ENCODE measurements at places on chromosomes 4 and X.

DNA sequence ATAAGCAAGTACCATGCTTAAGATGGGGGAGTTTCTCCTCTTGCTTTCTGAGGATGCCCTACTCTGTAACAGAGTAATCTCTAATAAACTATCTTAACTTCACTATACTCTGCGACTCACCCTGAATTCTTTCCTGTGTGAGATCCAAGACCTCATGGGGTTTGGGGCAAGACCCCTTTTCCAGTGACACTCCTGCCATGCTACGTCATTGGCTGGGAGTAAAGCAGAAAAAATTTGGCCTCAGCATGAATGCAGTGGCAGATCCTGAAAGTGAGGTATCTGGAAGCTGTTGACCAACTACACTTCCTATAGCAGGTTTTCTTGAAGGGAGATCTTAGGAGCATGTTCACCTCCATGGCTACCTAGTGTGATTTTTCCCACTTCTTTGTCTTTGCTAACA lies 109.1 kb upstream of the MED14 start:
- peak; percentile 46 for DNase-seq

DNA sequence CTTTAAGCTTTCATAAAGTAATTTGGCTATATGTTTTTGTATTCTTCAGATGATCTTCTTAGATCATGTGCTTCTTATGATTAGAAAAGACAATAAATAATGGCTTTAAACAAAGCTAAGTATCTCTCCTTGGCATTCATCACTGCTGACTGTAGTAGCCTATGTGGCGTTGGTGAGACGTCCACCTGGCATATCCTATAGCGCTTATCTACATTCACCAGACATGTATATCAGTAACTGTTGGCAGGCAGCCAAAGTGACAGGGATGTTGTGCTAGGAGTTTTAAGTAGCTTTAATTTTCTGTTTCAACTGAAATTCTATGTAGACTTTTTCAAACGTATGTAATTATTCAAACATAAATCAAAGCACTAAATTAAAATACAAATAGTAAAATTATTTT lies 276.4 kb downstream of the IL15 start:
- DNase-seq = no peak

DNA sequence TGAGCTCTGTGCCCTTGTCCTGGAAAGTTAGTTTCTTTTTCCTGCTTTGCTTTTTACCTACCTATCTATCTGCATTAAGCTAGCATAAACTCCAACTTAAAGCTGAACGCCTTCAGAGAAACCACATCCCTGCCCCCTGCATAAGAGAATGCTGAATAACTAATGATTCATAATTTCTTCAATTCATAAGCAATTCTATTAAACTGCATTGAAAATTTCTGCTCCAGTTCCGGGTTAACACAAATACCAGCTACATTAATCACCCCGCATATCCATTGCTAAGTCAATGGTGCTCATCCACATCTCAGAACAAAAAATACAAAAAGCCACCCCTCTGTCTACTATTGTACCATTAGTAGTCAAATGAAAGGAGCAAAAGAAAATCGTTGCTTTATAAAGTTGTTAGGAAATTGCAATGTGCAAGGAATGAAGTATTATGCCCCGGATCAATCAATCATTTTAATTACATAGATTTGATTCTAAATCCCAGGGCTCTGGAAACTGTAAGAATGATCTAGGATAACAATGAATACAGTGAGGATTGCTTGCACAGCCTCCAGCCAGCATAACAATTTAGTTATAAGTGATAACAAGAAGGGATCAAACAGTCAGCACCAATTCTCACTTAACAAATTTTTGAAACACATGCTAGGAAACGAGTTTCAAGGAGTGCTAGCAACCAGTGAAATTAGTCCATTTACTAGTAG lies 106.8 kb downstream of the ELOVL6 start:
- DNase-seq = peak; percentile 93

DNA sequence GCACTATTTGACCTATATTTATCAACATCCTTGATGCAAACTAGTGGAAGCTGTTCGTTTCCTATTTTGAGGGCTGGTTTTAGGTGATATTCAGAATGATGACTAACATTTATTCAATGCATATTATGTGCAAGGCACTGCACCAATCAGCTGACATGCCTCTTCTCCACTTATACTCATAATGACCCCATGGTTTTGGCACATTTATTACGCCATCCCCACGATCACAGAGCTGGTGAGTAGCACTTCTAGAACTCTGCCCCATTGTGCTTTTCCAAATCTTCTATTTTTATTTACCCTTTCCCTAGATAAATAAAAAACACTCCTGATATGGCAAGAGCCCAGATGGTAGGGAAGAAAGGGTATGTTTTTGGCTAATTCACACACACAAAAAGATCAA lies 13.1 kb downstream of the SCML1 start:
- no peak for DNase-seq

DNA sequence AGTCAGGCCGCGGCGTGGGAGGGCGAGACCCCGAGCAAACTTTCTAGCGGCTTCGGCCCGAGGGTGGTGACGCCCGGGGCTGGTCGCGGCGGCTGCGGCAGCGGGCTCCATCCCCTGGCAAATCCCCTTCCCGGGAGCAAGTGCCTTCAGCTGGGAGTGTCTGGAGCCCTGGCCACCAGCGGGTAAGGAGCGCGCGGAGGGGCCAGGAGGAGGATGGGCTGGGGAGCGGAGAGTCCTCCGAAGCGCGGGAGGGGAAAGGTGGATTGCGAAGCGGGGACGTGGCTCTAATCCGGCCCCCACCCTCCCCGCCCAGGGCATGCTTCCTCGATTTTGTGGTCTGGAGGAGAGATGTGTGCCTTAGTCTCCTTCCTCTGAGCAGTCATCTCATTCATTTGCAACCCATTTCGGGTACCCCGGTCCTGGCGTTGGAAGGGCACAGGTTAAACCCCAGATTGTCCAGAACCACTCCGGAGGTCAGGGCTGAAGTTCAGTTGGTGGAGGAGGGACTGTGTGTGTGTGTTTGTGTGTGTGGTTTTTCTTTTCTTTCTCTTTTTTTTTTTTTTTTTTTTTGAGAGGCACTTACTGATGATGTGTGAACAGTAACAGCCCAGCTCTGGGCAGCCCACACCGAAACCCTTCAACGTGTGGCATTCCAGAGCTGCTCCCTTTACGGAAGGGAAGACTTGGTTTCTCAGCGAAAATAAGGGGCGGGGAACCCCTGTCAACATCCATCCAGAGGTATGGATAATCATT lies 516 bp downstream of the SGMS2 start:
- peak; percentile 70 for DNase-seq

GRCh38 chr4:6567218-6567617 lies 7.8 kb upstream of the MAN2B2 start:
- DNase-seq = no peak

- DNase-seq = peak; percentile 18
These were observed 825.8 kb upstream of the LCORL start for GRCh38 chr4:18847249-18847890.

- DNase-seq = peak; percentile 58
These were observed 22.2 kb downstream of the IQCM start for GRCh38 chr4:149793459-149793858.

DNA sequence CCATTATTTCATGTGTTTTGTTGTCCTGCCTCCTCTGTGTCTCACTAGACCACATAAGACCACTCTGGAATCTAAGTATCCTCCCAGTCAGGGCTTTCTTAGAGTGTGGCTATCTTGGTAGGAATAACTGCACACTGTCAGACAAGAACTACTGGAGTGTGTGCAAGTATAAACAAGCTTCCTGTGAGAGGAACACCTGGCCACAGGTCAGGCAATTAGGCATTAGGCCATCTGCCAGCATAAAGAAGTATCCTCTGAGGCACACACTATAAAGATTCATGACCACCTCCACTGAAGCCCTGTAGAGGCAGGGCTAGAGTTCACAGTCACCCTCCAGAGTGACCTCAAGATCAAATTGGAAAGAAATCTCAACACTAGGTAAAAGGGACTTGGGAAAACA lies 507.0 kb upstream of the PABPC4L start:
- DNase-seq = no peak

DNA sequence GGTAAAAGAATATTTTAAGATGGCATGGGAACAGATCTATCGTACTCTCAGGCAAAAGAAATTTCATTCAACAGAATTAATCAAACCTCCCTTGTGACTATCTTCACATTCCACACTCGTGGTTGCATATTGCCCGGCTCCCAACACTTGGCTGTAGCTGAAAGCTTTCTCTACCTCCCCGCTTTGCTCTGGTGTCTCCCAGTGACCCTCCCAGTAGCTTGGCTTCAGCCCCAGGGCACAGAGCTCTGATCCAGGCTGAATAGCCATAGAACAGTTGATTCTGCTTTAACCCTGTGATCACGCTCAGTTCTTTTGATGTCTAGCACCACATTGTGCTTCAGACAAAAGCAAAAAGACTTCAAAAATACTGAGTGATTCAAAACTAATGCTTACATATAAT lies 24.6 kb downstream of the SLC7A11 start:
- DNase-seq = no peak

- no peak for DNase-seq
These were observed 472.9 kb upstream of the PRKX start for GRCh38 chrX:4186331-4186730.

DNA sequence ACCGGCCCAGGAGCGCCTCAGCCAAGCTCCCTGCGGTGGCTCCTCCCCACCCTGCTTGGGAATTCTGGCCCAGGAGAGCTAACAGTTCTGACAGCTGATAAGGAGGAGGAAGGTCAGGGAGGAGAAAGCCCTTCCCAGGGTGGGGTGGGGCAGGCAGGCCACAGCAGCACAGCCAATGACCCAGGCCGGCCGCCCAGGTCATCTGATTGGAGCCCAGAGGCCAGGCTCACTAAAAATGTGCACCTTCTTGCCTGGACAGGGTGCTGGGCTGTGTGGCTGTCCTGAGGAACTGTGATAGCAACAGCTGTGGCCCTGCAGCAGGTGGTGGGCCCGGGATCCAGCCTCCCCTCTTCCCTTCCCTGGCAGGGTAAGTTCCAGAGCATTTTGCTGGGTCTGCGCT lies 17.2 kb upstream of the SH3TC1 start:
- no peak for DNase-seq

GRCh38 chr4:23232987-23233386 lies 540.2 kb downstream of the GBA3 start:
- DNase-seq = no peak

DNA sequence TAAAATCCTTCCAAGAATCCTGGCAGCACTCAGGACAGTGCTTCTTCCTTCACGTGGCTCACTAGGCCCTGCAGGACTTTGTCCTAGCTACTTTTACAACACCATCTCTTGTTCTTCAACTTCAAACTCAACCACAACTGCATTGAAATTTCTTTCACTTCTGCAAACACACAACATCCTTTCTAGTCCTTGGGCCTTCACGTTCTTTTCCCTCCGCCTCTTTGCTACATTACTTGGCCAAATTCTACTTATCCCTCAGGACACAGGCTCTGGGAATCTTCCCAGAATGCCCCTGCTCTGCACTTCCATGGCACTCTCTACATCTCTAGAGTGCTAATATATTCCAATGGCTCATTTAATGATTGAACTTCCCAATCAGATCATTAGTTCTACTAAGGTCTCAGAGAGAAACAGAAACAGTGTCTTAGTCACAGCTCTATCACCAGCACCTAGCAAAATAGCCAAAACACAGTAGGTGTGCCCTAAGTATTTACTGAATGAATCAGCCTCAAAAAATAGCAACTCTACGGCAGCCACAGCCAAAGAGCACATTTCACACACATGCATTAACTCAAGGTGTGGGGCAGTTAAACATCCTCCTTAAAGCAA lies 73.3 kb downstream of the MANBA start:
- DNase-seq = peak; percentile 23
